ENCODE measurements at places on chromosomes 6 and 20.

- DNase-seq: no peak
Observed at GRCh38 chr6:52691718-52692117, 20.8 kb downstream of the TMEM14A start.

DNA sequence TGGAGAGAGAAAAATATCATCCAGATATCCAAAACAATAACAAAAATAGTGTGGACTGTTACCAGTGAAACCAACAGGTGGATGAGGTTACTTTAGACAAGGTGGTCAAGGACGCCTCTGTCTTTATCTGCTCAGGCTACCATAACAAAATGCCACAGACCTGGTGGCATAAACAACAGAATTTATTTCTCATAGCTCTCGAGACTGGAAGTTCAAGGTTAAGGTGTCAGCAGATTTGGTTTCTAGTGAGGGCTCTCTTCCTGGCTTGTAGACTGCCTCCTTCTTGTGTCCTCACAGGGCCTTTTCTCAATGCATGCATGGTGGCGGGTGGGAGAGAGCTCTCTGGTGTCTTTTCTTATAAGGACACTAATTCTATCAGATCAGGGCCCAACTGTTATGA is 21.1 kb upstream of the LBP start:
- DNase-seq: no peak

DNA sequence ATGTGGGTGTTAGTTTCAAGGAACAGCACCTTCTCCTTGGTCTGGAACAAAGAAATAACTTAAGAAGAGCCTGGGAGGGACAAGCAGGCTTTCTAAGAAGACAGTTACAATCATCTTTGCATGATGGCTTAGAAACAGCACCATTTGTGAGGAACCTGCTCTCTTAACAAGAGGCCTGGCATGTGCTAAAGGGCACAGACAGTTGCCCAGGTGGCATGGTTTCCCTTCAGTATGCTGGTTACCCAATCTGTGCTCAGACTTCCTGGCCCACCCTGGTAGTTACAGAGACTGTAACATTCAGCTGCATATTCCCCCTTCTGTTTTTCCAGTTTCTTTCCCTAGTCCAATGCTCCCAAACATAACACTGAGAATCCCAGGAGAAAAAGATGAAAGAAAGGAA is 84.0 kb downstream of the CHD6 start:
- DNase-seq: no peak

GRCh38 chr6:10759884-10760329 is 12.3 kb downstream of the TMEM14B start:
- peak; percentile 94 for DNase-seq

DNA sequence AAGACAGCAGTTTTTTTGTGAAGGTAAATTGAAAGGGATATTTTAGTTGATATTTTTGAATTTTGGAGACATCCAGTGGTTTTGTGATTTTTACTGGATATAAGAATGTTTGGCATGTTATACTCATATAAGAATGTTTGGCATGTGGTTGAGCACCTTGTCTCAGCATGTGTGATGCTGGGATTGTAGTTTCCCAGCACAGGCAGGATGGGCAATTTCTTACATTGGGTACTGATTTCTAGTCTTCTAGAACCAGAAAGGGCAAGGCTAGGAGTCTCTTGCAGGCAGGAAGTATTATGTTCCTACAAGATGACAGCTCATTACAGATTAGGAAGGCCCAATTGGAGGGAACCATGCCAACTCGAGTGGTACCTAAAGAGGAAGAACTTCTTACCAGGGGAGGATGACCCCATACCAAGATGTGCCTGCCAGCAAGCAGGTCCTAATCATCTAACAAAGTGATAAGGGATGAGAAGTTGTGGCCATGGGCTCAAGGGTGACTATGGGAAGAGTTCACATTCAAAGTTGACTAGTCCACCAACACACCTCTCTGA is 377.8 kb downstream of the UTRN start:
- peak; percentile 18 for DNase-seq

- peak; percentile 79 for DNase-seq
Observed at GRCh38 chr6:11393713-11394627, 143.6 kb upstream of the TMEM170B start.

DNA sequence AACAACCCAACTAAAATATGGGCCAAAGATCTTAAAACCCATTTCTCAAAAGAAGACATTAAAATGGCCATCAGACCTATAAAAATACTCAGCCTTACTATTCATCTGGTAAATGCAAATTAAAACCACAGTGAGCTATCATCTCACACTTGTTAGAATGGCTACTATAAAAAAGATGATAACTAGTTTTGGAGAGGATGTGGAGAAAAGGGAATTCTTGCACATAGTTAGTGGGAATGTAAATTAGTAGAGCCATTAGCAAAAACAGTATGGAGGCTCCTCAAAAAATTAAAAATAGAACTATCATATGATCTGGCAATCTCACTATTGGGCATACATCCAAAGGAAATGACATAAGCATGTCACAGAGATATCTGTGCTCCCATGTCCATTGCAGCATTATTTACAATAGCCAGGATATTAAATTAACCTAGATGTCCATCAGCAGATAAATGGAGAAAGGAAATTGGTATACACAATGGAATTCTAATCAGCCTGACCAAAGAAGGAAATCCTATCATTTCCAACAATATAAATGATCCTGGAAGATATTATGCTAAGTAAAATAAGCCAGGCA is 2.9 kb downstream of the SIRPB1 start:
- DNase-seq: peak; percentile 25

DNA sequence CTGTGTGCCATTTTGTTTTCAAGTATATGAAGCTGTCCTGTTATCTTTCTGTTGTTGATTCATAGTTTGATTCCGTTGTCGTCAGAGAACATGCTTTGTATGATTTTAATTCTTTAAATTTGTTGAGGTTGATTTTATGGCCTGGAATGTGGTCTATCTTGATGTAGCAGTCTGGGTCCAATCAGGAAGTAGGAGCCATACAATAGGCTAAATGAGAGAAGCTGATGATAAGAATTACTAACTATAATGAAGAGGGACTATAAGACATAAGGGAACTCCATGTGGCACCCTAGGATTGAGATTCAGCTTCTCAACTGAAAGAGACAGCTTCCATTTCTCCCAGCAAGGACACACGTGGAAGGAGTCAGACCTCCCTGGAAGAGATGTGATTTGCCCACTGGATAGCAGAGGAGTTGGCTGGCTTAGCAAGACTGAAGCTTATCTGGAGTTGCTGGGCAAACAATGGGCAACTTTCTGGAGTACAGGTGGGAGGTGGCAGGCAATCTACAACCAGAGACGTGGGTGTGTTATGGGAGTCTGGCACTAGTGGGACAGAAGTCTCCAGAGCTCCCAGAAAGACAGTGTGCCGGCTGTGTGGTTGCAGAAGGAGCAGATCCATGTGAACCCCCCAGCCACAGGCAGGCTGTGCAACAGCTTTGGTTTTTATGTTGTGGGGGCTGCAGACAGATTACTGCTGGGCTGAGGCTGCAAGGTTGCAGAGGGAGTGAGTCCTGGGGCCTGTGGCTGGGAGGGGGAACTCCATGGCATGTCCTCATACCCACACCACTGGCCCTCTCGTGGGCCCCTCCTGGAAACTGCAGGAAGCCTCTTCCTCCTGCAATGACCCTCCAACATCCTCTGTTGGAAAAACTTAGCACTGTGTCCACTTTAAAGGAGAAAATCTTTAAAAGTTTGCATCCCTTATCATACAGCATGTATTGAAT is 7.1 kb downstream of the ZNF831 start:
- DNase-seq: no peak

DNA sequence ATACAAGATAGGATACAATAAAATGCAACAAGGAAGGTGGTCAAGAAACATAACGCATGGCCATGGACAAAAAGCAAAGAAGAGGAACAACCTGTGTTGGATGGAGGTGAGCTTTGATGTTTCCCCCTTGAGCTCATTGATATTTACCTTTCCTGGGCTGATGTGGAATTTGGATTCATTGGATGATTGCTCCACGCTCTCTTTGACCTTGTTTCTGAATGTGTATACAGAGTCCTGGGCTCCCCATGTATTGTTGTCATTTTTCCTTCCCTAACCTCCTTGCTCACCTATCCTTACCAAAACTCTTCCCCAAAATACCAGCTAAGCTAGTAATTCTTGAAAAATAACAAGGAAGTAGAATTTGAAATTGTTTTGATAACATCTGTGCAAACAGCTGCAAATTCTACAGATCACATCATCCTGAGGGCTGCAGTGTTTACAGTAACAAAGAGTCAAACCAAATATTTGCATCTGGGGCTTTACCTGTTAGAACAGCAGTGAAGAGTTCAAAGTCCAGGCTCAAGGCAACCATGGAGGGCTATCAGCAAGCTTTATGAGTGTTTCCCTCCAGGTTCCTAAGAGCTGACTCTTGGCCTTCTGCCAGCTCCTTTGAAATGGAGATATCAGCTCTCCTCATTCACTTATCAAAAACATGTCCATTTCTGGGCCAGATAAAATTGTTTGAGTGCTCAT is 214.3 kb upstream of the MARCKS start:
- no peak for DNase-seq

DNA sequence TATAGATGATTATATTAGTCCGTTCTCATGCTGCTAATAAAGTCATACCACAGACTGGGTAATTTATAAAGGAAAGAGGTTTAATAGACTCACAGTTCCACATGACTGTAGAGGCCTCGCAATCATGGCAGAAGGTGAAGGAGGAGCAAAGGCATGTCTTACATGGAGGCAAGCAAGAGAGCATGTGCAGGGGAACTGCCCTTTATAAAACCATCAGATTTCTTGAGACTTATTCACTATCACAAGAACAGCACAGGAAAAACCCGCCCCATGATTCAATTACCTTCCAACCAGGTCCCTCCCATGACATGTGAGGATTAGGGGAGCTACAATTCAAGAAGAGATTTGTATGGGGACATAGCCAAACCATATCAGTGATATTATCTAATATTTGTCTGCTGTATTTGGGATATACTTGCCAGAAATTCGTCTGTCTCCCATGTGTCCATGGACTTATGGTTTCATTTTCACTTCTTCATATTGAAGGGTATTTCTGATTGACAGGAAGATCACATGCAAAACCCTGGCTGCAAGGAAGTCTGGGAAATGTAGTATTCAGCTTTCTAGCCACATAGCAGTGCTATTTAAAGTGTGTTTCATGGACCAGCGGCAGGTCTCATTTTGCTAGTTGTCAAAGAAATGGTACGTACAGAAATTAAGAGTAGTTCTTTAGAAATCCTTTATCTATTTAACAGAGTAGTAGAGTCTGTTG is 50.5 kb upstream of the PAK5 start:
- DNase-seq: no peak

DNA sequence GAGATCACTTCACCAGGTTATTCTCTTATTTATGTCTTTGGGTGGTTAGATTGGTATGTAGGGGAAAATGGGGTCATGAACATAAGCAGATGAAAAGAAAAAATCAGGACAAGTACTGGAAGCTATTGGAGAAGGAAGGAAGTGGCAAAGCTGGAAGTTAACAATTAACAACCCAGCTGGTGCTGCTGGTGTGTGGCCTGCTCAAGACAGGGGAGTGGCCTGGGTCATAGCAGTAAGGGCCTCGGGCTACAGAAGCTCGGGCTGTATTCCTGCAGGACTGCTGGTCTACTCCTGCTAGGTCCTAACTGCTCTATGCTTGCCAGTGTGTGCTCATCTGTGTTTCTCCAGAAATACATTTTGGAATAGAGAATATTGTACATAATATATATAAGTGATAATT is 19.6 kb downstream of the MYLIP start:
- DNase-seq: no peak

GRCh38 chr20:47802975-47803374 is 17.7 kb upstream of the SULF2 start:
- DNase-seq: no peak

- DNase-seq: peak; percentile 88
Observed at GRCh38 chr6:17863901-17864754, 123.3 kb downstream of the KIF13A start.

- no peak for DNase-seq
Observed at GRCh38 chr20:6863355-6863754, 95.9 kb downstream of the BMP2 start.

DNA sequence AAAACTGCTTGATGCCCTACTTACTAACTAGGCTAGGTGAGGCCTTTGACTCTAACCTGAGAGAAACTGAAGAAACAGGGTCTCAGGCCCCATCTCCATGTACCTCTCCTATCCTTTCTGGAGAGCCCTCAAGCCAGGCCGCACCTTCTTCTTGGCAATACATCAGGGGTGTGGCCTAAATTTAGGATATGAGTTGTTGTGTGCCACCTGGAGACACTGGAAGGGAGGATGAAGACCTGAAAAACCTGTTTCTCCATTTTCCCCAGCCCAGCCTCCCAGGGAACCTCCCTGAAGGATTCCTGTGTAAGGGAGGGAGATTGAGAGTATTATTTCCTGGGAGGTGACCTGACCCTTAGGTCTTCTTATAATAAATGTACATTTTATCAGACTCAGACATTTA is 3.1 kb downstream of the LY6G6D start:
- no peak for DNase-seq

DNA sequence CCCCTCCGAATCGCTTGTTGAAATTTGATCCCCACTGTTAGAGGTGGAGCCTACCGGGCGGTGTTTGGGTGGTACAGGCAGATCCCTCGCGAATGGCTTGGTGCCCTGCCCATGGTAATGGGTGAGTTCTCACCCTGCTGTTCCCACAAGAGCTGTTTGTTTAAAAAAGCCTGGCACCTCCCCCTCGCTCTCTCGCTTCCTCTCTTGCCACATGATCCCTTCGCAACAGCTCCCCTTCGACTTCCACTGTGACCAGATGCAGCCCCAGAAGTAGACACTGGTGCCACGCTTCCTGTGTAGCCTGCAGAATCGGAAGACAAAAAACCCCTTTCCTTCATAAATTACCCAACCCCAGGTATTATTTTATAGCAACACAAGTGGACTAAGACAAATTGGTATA is 292.2 kb upstream of the QKI start:
- DNase-seq: no peak

GRCh38 chr6:127342946-127343808 is at the start of gene ECHDC1:
ECHDC1 (minus strand) TSS chr6:127343609; CDS start chr6:127331028, 12,581 bp downstream.
- peak; percentile 59 for DNase-seq

DNA sequence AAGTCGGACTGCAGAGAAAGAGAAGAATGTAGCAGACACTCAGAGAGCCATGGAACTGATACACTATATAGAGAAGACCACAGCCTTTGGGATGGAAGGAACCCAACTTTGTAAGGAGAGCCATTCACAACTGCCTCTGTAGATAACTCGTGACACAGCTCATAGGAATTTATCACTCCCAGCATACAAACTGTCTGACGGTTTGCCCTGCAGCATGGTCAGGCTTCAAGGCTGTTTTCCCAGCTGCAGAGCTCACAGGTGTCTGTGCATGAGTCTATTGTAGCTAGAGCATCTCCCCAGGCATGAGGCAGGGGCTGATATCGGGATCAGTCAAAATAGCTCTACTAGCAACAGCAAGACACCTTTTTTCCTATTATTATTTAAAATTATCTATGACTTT is 130.5 kb upstream of the DTNBP1 start:
- DNase-seq: peak; percentile 61

GRCh38 chr6:158051968-158052367 is 70.3 kb downstream of the SYNJ2 start:
- no peak for DNase-seq

GRCh38 chr6:15977050-15977449 is 151.8 kb upstream of the MYLIP start:
- DNase-seq: no peak

DNA sequence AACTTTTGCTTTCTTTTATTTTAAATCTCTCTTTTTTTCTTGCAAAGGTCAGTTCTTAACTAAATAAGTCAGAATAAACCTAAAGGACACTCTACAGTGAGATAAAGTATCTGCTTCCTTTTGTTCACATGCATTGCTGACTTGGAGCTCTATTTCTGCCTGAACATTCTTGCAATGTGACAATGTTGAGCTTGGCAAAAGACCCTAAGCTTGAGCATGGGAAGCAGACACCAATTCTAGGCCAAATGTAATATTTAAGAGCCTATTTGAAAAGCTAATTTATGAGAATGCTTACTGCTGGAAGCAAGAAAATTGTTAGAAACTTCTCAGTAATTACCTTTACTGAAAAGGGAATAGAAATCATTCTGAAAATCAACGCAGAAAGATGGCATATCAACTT is 556.2 kb downstream of the CBLN4 start:
- no peak for DNase-seq

All from astrocyte (in vitro differentiated cells and primary cell).